ENCODE measurements at places on chromosomes 16 and 17.

- peak; percentile 59 for DNase-seq
These were observed at the start of gene CSNK1D for GRCh38 chr17:82273327-82274133. TSS of gene CSNK1D (minus strand) at chr17:82273700. CDS start at chr17:82273381, 319 bp downstream.

- peak; percentile 93 for DNase-seq
These were observed 6.7 kb downstream of the FOXL1 start for GRCh38 chr16:86584726-86585721.

DNA sequence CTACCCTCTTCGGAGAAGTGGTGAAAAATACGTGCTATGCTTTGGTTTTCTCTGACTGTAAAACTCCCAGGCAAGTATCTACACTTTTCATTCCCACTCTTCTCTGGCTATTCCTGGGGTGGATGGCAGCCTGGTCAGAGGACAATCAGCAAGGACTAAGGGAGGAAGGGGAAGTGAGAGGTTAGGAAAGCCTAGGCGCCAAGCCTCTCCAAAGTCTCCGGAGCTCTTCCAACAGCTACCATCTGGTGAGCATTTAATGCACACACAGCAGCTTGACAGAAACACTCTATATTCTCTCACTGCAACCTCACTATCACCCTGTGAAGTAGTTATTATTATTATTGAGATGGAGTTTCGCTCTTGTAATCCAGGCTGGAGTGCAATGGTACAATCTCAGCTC is 65.1 kb downstream of the WSCD1 start:
- DNase-seq = no peak

DNA sequence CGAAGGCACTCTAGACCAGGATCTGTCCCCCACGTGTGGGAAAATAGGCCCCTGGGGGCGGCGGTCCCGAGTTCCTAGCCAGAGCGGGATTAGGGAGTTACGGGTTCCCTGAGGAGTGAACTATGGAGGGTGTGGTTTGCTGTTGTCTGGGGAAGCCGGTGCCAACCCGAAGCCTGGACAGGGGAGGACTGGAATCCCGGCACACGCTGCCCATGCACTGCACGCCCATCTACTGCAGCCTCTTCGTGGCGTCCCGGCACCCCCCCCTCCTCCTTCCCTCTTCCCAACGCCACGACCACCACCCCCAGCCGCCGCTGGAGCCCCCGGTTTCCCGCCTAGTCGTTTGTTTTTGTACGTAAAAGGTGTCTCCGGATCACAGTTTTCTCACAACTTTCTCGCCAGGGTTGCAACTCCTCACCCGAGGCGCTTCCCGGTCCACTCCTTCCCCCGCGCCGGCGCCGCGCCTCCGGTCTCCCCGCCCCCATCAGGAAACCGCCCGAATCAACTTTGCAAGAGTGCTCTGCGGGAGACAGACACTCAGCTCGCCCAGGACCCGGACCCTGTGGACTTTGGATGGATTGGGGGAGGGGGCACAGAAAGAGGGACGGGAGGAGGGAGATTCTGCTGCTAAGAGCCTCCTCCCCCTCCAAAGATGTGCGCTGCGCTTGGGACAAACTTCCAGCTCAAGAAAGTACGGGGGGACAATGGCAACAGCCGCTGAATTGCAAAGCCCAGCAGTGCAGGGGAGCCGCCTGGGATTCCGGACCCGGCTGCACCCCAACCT is 1.4 kb upstream of the LHX1 start:
- DNase-seq = peak; percentile 73

DNA sequence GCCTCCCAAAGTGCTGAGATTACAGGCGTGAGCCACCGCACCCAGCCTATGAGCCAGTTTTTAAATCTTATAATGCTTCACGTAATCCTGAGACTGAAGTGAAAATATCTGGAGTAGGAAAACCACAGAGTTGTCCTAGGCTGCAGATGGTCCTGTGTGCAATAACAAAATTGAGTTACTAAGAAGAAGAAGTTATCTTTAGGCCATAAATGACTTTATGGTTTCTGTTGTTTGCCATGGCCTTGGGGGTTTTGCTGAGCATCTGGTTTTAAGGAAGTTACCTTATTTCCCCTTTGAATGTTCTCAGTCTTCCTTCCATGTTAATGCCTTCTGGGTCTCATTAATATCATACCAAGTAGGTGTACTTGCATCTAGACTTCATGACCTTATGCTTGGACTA is 16.5 kb downstream of the NMT1 start:
- no peak for DNase-seq

GRCh38 chr16:85880861-85881260 is 18.1 kb upstream of the IRF8 start:
- DNase-seq = no peak

Data from RCC 7860 (cell line).